Left renal cortex interstitium (tissue), 4 donors: ENCODE measurements at places on chromosomes 11 and 22. TPM values are rescaled to one million over a fixed set of nuclear protein-coding genes. Genes with fewer than 3 reads are reported as not detected.

- peak; percentile 41 for DNase-seq
Measured at GRCh38 chr22:22865311-22866072, 22.1 kb upstream of the IGLL5 start.

MMP1 gene
- 0.30 TPM for polyA plus RNA-seq

DDX6 gene
- 121 TPM for polyA plus RNA-seq

DNA sequence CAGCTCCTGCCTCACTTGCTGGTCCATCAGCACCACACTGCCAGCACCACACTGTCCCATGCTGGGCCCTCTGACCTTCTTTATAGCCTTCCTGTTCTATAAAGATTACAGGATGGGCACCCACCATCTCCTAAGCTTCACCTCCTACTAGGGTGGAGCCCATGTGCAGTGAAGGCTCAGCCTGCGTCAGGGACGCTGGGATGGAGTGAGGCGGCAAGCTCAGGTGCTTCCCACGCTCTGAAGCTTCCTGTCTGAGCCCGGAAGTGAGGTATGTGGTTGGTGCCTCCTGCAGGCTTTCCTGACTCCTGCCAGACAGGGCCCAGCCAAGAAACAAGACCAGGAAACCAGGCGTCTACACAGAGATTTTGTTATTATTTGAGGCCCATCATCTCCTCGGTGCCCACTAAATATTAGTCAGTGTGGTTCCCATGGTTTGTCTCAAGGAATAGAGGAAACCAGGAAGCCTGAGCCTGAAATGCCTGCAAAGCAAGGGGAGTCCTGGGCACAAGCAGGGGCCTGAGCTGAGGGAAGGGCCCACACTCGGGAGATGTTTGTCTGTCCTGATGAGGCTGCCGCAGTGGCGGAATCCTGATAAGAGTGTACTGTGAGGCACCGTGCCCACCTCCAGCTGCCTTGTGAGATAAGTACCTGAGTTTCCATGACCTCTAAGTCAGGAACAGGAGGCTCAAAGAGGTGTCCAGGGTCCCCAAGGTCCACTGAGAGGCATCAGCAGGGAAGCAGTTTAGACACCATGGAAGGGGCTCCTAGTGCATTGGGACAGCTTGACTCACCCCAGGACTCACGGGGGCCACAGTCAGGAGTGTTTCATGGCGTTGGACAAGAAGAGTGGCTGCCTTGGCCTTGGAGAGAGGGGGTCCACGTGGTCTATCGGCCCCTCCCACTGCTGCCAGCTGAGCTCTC is 22.0 kb downstream of the RSPH14 start:
- DNase-seq: no peak

DNA sequence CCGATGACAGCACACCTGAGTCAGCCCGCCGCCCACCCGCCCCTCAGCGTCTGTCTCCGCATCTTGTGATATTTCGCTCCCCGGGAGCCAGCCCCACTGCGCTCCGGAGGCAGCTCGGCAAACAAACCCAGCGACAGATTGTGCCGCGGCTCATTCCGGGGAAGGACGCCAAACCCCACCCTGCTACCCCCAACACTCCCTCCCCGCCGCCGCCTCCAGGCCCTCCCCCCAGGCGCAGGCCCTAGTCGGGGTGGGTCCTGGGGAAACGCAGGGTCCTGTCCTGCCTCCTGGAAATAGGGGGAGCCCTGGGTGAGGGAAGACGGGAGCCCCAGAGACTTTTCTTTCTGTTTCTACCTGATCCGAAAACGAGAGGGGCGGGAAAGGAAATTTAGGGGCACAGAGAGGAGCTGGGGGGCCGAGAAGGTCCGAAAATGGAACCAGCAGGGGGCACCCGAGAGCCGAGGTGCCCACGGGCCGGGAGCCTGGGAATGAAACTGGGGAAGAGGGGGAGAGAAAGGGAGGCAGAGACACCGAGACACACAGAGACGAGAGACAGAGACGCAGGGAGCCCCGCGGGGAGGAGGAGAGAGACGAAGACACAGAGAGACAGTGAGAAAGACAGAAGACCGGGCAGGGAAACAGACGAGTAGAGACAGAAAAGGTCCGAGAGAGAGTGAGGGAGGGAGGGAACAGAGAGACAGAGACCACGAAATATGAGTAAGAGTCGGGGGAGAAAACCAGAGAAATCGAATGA is 1.7 kb upstream of the RTN4RL2 start:
- no peak for DNase-seq

RNF214 gene
- polyA plus RNA-seq: 36.3 TPM

ACR gene
- 0.60 TPM for polyA plus RNA-seq

- DNase-seq: no peak
Measured at GRCh38 chr11:68998390-68998911, 14.6 kb downstream of the MRGPRF start.

DNA sequence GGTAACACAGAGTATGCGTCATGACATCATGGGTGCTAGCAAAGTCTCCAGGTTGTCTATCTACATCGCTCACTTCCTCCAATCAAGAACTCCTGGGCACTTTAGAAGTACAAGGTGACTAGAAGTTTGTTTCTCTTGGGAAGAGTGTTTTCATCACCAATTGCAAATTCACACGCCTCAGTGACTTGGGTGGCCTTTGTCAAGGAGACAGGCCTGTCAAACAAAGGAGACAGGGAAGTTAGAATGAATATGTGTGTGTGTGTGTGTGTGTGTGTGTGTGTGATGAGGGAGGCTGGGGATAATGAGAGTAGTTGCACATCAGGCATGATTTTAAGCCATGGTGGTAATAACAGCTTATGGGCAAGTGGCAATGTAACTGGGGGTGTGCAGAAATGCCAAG is 953.2 kb downstream of the OPCML start:
- DNase-seq: no peak

DNA sequence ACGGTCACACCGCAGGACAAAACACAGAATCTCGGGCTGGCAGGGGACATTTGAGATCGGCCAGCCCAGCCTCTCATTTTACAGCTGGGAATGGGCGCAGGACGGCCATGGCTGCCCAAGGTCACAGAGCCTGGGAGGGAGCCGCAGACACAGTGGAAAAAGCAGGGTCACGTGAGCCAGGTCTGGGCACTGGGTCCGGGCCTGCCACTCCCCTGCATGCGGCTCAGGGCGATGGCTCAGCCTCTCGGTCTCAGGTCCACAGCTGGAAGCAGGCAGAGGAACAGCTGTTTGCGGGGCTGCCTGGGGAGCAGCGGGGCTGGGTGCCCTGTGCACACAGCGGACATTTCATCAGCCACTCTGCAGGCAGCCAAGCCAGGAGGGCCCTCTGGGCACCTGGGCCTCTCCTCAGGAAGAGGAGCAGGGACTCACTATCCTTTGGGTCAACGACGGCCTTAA is 10.4 kb upstream of the PPARA start:
- DNase-seq: no peak

DNA sequence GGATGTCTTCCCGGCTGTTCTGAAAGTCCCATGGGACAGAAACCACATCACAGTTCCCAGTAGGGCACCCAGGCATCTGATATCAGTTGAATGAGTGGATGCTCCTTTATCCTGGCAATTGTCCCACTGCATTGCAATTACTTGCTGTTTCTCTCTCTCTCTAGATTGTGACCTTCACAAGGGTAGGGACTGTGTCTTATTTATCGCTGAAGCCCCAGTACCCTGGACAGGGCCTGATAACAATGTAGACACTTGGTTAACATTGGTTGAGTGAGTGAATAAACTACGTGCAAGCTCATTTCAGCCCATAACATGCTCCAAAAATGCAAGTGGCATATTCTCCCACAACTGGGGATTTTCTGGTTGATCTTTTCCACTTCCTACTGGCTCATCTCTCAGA is 193.7 kb upstream of the NARS2 start:
- DNase-seq: no peak

ZNF280A gene
- not detected for polyA plus RNA-seq

DNA sequence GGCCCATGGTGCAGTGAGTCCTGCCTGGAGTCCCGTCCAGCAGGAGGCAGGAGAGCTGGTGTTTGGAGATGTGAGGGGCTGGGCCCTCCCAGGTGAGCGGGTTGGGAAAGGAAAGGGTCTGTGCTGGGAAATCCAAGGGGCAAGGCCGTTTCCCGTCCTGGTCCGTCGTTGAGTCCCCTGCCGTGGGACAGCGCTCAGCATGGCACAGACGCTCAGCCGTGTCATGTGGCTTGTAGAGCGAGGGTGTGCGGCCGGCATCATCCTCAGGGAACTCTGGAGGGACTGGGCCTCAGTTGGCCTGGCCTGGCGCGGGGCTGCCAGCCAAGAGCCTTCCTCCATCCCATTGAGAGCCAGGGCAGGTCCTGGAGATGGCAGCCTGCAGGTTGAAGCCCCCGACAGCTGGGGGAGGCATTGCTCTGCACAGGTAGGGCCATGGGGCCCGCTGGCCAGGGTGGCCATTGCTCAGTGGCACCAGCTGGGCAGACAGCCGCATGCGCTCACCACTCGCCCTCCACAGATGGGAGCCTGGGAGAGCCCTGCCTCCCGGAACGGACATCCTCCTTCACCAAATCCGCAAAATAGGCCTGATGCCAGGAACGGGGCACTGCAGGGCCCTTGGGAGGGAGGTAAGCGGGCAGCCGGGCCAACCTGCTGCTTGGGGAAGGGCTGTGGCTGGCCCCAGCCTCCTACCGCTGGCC is 28.7 kb downstream of the KCNQ1 start:
- no peak for DNase-seq

INPPL1 gene
- 218 TPM for polyA plus RNA-seq

DNA sequence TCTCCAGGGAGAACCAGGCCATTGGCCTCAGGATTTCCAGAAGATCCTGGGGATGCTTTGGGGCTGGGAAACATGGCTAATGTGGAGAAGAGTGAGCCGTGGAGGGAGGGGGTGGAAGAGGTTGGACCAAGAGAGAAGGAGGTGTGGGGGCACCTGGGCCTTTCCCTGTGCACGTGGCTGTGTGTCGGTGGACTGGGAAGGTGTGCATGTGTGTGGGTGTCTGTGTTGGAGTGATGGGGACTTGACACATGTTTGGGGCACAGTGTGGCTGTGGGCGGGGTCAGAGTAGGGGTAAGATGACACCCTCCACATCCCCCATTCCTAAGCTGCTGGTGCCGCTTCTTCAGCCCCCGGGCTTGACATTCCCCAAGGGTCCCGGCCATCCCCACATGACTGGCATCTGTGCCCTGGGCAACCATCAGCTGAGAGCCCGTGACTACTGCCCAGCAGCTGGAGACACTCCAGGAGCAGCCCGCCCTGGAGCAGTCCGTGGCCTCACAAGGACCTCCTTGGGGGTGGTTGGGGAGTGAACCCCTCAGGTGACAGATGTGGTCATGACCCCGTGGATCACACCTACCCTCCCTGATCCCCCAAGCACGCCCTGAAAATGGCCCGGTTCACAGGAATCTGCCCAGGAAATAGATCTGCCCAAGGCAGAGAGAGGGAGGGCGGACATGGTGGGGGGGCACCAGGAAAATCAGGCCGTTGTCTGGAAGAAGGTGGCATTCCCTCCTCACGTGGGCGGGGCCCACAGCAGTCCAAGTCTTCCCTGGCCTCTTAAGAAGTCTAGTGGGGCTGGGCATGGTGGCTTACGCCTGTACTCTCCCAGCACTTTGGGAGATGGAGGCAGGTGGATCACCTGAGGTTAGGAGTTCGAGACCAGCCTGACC is 34.8 kb upstream of the SOX10 start:
- no peak for DNase-seq

- no peak for DNase-seq
Measured at GRCh38 chr11:34634694-34635062, 13.8 kb downstream of the EHF start.

- no peak for DNase-seq
Measured at GRCh38 chr11:122979815-122980595, 1.6 kb downstream of the BSX start.

- no peak for DNase-seq
Measured at GRCh38 chr22:38923463-38924346, 33.7 kb upstream of the APOBEC3A start.

- DNase-seq: no peak
Measured at GRCh38 chr11:67640758-67641337, 1.3 kb upstream of the TBX10 start.

DNA sequence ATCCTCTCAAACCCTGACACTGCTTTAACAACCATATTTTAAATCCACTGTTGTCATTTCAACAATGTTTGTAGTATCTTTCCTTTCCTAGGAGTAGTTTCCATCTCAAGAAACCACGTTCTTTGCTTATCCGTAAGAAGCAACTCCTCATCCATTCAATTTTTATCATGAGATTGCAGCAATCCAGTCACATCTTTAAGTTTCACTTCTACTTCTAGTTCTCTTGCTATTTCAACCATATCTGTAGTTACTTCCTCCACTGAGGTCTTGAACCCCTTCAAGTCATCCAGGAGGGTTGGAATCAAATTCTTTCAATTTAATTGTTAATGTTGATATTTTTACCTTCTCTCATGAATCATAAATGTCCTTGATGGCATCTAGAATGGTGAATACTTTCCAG is 22.4 kb downstream of the CCDC82 start:
- no peak for DNase-seq

DNA sequence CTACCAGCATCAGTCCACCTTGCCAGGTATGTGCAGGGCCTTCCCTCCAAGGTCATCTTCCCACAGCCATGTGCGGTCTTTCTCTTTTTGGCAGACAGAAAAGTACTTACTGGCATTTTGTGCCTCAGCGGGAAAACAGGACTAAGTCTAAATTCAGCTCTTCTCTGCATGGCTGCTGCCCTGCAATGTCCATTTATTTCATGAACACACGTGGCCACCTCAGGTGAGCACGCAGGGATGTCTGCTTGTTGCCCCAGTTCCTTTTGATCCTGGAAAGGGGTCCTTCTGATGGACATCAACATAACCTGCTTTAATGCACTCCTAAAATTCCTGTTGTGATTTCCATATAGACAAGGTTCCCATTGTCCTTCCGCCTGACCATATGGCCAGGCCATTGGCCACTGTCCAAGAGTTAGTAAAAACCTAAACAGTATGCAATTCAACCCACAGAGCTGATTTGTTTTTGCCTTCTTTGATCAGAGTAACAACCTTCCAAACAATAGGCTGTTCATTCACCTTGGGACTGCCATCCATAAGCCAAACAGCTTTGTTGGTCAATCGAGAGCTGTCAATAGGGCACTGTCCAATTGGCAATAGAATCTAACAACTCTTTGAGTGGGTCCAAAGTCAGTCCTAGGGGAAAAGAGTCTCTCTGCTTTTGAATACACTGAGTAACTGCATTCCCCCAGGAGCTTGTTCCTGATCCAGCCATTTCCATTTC is 5.9 kb downstream of the TREH start:
- DNase-seq: no peak

GRCh38 chr11:129947474-129947873 is 52.1 kb upstream of the NFRKB start:
- no peak for DNase-seq

DNA sequence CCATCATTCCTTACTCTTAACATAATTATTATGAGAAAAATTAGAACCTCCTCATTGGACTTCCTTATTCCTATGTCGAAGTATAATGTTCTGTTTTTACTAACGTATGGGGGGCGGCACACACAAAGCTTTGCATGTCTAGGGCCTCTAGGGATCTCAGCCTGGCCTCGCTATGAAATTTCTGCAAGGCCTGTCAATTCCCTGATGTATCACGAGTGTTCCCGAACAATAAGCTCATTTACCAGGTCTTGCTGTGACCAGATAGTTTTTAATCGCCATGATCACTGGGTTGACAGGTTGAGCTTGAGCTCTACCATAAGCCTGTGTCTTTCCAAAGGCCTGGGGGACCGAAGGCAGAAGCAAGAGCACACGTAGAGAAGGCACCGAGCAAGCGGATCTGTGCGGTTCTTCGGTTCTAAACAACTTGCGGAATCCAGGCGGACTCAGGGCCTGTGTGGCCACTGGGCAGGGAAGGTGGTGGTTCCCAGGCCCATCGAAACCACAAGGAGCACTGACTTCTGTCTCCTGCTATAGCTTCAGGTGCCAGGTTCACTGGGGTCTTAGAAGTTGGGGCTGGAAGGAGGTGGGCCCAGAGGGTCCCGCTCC is 10.4 kb upstream of the FXYD2 start:
- no peak for DNase-seq

HTR3A gene
- polyA plus RNA-seq: not detected

- DNase-seq: no peak
Measured at GRCh38 chr22:26846645-26847044, 189.3 kb downstream of the MIAT start.
